ENCODE measurements at places on chromosomes 2 and 18.

- DNase-seq, result no peak
These were observed 104.8 kb downstream of the COLEC12 start for GRCh38 chr18:395456-396250.

GRCh38 chr18:43661570-43661969 lies 384.3 kb upstream of the SYT4 start:
- no peak for DNase-seq

DNA sequence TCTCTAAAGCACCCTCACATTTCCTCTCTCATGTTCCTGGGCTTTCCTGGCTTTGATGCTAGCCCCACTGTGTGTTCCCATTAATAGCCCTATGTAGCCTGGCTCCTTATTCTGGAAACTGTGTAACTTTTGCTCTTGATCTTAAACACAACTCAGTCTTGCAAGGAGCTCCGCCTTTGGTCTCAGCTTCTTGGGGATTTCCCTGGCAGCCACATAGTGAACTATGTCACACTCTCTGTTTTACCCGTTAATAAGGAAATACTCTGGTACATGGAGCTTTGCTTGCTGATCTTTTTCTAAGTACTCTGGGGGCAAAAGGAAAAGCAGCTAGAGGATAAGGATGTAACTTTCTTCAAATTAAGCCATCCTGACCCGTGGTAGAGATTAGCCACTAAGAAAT lies 259.3 kb downstream of the NEDD4L start:
- no peak for DNase-seq

GRCh38 chr18:36602071-36602470 lies 226.7 kb downstream of the TPGS2 start:
- DNase-seq, result no peak

DNA sequence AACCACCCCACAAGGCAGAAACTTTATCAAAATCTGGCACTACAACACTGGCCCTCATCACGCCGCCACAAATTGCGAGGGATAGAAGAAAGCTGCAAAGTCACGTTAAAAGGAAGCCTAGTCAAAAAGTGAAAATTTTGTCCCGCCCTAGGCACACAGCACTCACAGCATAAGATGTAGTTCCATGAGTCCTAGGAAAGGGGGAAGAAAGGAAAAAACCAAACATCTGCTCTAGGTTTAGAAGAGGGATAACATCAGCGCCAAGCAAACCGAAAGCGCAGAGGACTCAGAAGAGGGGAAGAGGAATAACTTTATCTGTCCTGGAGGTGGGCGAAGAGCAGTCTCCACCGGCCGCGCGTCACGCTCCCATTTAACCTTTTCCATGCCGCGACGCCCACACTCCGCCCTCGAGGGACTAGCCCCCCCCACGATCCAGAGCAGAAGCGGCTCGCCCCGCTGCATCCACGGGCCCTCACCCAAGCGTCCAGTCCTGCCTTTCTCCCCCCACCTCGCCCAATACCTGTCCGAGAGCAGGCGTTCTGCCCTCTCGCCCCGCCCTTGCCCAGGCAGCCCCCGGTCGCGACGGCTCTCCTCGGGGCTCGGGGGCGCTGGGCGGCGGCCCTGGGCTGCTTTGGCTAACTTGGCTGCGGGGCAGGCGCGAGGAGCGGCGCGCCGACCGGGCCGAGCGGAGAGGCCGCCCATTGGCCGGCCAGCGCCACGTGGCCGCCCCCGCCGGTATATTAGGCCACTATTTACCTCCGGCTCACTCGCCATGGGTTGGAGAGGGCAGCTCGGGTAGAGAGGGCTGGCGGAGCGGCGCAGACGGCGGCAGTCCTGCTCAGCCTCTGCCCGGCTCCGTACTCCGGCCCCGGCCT lies at the start of gene HOXD1:
Gene HOXD1, plus strand, starts transcription at position 770 of the 875 bp plus-strand sequence. CDS start 134 bp downstream, outside the sequence.
- DNase-seq, result peak; percentile 82

GRCh38 chr2:10161961-10162441 lies 39.5 kb downstream of the RRM2 start:
- no peak for DNase-seq

GRCh38 chr18:78865056-78865598 lies 114.5 kb upstream of the SALL3 start:
- DNase-seq, result no peak

GRCh38 chr18:41126541-41127235 lies 828.3 kb upstream of the PIK3C3 start:
- DNase-seq, result no peak

GRCh38 chr2:155733091-155733853 lies 599.2 kb downstream of the NR4A2 start:
- DNase-seq, result peak; percentile 90

GRCh38 chr2:57758686-57759085 lies 287.9 kb upstream of the VRK2 start:
- no peak for DNase-seq

DNA sequence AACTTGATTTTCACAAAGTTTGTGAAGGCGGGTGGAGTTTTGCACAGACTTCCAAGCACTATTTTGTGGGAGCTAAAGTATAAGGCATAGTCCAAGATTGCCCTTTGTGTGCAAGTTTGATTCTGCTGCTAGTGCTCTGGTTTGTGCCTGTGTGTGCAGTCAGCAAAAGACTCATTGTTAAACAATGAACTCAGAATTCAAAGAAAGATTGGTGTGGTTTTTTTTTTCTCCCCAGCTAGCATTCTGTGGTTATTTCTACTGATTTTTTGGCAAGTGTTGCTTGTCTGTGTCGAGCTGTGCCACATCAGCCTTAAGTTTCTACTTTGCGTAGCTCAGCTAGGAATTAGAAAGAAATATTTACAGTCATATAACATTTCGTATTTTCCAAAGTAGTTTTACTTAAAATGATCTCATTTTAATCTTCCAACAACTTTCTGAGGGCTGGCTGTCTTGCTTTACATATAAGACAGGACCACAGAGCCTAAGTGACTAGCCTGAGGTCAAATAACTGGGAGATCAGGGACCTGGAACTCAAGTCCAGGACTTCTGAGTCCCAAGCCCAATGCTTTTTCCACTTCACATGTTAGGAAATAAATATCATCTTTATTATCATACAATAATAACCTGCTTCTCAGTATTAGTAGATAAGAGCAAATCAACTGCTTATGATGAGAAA lies 69.8 kb downstream of the BABAM2 start:
- peak; percentile 40 for DNase-seq

DNA sequence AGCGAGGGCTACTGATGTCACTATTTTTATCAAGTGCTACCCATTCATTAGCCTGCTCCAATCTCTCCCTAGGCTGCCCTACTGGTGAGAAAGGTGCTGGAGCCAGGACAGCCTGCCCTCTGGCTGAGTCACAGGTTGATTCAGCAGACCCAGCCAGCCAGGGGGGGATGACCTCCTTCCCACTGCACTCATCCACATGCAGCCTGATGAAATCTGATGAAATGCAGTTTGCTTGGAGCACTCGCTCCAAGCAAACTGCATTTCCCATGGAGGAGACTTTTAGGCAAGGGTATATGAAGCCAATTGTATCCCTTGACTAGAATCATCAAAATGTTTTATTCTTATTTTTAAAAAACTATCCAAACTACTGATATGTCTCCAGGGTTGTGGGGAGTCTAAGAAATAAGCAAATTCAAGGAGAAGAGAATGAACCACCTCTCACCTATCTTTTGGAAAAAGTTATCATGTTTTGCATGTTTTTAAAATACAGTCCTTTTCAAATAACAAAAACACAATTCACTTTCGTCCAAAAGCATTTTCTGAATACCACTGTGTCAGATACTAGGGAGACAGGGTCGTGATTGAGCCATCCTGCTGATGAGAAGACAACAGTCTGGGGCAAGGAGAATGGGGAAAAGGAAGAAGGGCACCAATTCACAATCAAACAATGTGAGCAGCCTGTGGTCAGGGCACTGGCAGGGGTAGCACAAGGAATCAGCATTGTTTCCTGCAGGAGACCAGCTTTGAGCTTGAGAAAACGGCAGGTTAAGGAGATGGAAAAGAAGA lies 128.3 kb downstream of the AFF3 start:
- no peak for DNase-seq

GRCh38 chr2:7083580-7084509 lies 166.6 kb downstream of the RNF144A start:
- DNase-seq, result no peak

DNA sequence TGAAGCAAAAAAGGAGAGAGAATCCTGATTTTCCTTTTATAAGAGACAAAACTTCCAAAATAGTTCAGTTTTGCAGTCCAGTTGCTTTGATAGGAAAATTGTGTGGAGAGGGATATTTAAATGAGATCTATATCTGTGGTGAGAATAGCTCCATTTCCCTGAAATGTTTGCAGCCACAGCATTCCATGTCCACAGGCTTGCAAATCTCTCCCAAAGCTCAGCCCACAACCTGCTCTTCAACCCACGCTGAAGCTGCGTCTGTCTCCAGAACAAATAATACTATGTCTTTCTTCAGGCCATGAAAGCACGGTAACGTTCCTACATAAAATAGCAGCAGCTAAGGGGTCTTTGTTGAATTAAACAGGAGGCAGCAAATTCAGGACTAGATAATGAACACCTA lies 31.8 kb downstream of the TMEM17 start:
- DNase-seq, result no peak

GRCh38 chr2:479490-480176 lies 191.7 kb upstream of the ALKAL2 start:
- DNase-seq, result no peak

GRCh38 chr2:20381457-20381856 lies 30.8 kb upstream of the PUM2 start:
- peak; percentile 95 for DNase-seq

Data from pons (tissue), 1 donor.